ENCODE measurements at places on chromosomes 12 and 14.
A peak's percentile ranks its signal among the peaks of the same experiment; 100 is the strongest.

GRCh38 chr12:5499566-5500330 lies 67.8 kb downstream of the NTF3 start:
- DNase-seq: no peak

DNA sequence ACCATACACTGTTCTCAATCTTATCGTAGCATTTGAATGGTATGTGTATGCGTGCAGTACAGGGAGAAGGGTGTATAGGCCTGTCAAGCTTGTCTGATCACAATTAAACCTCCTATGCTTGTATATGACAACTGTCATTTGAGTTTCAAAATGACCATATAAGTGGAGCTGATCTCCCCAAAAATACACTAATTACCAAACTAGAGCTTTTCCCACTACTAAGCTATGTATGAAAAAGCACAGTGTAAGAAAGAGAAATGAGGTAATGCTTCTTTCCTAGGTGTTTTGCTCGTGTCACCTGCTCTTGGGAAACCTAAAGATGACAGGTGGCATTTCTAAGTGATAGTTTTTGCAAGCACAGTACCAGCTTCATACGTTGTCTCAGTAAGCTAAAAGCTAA lies 1.1 kb upstream of the STK38L start:
- no peak for DNase-seq

DNA sequence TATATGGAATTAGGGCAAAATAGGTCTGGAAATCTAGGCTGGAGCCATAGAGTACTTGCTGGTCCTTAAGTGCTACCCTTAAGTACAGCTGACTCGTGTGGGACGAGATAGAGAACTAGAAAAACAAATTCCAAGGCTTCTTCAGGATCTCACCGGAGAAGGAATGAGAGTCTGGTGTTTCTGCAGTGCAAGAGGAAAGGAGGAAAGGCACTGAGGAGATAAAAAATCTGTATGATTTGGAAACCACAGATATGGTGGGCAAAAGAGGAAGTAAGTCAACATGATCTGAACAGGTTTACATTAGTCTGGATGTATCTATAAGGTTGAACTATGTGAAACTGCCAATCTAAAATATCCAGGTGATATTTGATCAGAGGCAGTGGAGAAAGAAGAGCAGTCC lies 134.4 kb upstream of the SOX5 start:
- no peak for DNase-seq

DNA sequence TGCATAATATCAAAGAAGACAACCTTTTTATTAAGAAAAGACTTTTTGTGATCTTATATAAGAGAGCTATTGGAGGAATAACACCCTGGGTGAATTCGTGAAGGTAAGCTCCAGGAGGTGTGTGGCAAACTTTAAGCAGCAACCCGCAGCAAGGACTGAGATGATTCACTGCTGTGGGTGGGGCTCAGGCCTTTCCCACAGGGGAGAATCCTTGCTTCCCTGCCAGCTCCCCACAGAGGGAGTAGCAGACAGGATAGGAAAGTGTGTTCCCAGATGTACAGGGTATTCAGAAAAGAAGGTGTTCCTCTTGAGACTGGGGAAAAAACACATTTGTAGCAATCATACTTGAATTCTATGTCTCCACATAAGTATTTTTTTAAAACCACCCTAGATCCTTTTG lies 9.2 kb downstream of the NDUFA12 start:
- no peak for DNase-seq

GRCh38 chr12:120528861-120529525 lies at the start of gene COQ5:
COQ5 (minus strand) TSS chr12:120529158; CDS start chr12:120529141, 17 bp downstream.
- peak; percentile 83 for DNase-seq

GRCh38 chr14:47744155-47744554 lies 68.8 kb upstream of the MDGA2 start:
- no peak for DNase-seq

- no peak for DNase-seq
Observed at GRCh38 chr12:75622492-75622891, 111.1 kb upstream of the KRR1 start.

DNA sequence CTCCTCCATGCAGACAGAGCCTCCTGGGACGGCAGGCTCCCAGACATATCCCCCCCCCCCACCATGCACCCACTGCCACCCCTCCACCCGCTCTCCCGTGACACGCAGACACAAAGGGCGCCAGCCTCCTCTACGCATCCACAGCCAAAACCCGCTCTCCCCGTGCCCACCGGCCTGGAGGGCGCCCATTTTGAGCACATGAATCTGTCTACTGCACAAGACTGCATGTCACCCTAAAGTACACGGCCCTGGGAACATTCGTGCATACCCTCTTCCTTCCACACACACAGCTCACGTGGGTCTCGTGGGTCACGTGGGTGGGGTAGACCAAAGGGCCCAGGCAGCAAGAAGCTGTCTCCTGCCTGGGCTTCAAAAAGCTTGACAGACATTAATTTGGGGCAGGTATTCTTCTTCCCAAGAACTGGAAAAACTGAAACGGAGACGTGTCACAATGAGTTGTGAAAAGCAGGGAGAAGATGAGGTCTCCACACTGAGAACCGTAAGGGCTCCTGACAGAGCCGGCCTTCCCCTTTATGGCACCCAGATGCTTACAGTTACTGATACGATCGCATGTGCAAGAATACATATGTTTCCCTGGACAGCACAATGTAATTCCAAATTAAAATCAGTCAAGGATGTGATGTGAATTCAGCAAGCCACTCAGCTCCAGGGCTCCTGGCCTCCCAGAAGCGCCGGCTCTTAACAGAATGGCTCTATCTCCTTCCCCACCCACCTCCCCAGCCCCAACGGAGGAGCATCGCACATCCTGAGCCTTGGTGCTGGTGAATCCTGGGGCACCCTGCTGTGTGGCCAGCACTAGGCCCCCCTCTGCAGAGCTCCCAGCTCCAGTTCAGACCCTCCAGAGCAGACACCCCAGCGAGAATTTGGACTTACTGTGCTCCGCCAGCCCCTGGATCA lies 1.9 kb downstream of the TGFB3 start:
- DNase-seq: no peak

GRCh38 chr12:127230843-127231260 lies 1036.1 kb upstream of the TMEM132C start:
- DNase-seq: no peak

- no peak for DNase-seq
Observed at GRCh38 chr12:39986674-39987073, 119.2 kb downstream of the SLC2A13 start.

DNA sequence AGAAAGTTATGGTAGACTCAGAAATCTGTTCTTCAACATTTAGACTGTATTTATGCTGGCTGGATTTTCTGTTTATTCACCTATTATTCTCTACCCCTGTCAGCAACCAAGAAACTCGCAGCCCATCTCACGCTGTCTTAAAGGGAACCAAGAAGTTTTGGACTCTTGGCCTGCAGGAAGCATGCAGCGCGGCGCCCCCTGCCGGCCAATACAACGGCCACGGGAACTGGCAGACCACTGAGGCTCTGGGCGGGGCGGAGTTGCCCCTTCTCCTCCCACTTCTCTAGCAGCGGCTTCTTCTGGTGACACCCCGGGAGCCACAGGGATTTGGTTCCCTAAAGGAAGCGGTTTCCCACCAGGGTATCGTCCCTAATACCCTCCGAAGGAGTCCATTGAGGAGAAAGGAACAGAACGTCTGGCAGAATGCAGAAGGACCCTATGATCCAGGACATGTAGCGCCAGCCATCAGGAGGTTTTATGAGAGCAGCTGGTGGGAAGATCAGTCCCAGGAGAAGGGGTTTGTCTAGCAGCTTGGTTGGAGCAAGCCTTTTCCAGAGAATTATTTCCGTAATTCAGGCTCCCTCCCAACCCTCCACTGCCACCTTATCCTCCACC lies 21.0 kb upstream of the RNASE2 start:
- DNase-seq: no peak

DNA sequence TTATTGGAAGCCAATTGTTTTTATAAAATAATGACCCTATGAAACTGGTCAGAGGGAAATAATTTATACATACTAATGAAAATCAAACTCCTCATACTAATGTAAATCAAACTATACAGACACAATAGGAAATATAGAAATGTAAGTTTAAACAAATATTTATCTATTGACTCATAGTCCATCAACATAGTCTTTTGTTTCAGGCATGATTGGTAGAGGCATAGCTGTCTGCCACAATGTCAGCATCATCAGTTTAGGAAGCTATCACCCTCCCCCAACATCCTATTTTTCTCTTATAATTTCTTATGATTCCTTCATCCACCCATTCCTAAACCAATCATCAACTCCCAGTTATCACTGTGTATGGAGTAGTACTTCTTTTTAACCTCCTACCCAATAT lies 117.7 kb downstream of the SLC38A6 start:
- DNase-seq: no peak

GRCh38 chr12:110998165-110998564 lies 77.8 kb upstream of the MYL2 start:
- no peak for DNase-seq

GRCh38 chr12:42039577-42039976 lies 105.1 kb downstream of the GXYLT1 start:
- DNase-seq: no peak

GRCh38 chr12:49636979-49637755 lies 13.8 kb downstream of the PRPF40B start:
- peak; percentile 59 for DNase-seq

GRCh38 chr12:57079821-57080220 lies 1.2 kb upstream of the NEMP1 start:
- DNase-seq: no peak

DNA sequence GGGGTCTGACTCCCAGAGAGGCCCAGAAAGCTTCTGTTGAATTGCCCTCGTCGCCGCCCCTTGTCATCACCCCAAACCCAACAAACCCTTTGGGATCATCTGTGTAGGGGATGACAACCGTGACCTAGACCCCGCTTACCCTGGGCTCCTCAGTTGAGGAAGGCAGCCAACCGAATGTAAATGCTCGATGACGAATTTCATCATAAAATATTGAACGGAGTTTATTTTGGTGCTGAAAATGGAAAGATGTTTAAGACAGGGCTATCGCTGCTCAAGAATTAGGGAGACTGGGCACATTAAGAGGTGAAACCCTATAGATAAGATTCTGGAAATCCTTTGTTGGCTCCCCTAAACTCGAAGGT lies 512 bp downstream of the ACTR10 start:
- DNase-seq: no peak

GRCh38 chr12:114186241-114187002 lies 219.5 kb downstream of the TBX5 start:
- no peak for DNase-seq

- no peak for DNase-seq
Observed at GRCh38 chr14:56979936-56980335, 169.7 kb upstream of the OTX2 start.

- no peak for DNase-seq
Observed at GRCh38 chr14:46769292-46769691, 117.7 kb upstream of the RPL10L start.

DNA sequence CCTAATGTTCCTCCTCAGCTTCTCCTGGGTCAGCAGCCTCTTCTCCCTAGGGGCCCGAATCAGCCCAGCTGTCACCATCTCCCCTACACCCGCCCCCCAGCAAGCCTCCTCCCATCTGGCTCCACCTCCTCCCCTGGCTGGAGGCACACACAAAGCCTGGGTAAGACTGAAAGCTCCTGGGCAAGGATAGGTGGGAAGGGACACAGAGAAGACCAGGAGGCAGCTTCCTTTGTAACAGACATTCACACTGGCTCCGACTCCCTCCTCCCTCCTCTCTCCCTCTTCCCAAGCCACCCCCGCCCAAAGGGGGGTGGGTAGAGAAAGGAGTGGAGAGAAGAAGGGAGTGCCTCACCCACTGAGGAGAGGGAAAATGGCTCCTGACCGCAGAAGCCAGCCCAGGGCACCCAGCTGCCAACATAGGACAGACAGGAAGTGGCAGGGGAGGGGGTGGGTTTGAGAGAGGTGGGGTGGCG lies 4.0 kb downstream of the CHD4 start:
- peak; percentile 38 for DNase-seq

DNA sequence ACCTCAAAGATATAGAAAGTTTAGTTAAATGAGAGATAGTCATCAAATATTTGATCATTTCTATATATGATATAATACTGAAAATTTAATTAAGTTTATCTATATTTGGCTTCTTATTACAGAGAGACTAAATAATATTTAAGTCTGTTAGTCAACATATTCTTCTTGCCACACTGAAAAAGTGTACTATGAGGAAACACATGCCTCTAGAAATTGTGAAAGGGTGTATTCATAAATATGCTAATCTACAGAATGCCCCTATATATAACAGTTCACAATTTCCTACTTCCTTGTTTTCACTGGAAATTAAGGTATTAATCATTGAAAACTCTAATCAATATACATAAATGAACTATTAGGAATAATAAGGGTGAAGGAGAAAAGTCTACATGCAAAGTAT lies 31.4 kb upstream of the ETV6 start:
- no peak for DNase-seq

GRCh38 chr14:34012978-34013720 lies 62.3 kb upstream of the EGLN3 start:
- no peak for DNase-seq

GRCh38 chr14:72567226-72567625 lies 326.7 kb downstream of the DPF3 start:
- no peak for DNase-seq

DNA sequence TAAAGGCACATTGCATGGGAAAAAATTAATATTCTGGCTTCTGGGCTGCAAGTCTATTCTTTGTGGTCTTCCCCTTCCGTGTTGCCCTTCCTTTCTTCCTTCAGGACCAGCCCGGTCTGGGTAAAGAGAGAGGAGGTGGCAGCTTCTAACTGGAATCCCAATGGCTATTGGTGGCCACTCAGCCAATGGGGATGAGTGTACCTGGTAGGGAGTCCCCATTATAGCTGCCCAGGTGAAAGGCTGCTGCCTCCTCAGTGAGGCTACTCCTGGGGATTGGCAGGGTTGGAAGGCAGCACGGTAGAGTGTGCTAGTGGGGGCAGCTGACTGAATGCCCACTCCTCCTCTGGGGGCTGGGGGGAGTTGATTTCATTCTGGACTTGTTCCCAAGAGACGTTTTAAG lies 112.6 kb downstream of the RBM19 start:
- no peak for DNase-seq

DNA sequence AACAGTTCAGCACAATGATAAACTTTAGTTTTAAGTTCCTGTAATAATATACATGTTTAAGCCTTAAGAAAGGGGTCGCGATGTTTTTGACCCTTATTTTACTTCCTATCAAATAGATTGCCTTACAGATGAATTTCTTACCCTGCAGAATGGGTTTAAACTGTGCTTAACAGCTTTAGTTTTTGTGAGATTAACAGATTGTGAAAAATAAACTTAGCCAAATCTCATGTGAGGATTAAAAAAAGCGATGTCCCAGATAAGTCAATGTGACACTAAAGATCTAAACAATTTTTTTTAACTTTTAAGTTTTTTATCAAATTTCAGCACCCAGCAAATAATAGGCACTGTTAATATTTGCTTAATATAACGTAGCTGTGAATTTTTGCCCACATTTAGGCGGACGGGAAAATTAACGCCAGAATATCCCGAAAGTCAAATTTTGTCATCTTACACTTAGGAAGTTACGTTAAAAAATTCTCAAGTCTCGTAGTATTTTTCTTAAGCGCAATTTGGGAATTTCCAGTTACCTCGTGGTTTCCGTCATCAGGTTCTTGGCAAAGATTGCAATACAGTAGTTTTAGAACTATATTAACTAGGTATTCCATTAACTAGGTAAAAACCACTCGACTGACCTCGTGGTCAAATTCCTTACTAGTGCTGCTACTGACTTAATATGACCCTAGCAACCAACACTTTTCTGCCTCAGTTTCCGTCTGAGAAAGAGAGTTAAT lies 1.2 kb downstream of the HNRNPC start:
- DNase-seq: no peak

- no peak for DNase-seq
Observed at GRCh38 chr12:130526813-130527212, 189.1 kb downstream of the PIWIL1 start.
